WTC11 (cell line): ENCODE measurements at places on chromosomes 1 and 21.

DNA sequence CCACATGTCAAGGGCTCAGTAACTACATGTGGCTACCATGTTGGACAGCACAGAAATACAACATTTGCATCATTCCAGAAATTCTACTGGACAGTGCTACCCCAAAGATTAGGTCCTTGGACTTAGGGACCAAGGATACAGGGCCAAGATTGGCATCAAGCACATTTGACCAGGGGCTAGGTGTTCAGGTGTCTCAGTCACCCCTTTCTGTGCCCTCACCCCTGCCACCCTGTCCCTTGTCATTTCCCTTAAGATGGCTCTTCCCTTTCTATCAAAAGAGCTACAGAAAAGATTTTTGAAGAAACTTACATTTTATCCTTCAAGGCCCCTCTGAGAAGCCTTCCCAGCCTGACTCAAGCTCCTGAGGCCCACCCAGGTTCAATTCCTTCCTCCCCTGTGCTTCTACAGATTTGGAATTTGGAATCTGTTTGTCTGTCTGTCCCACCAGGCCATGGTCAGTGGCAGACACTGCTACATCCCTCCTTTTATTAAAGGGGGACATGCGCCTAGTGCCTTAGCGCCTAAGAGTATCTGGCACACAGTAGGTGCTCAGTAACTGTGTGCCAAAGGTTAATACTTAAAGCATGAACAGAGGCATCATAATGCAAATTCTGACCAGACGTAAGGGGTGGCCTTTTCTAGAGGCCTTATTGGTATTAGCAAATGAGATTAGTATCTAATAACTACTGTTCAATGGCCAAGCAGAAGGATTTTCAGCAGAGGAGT is 21.4 kb downstream of the CSF1 start:
- no peak for DNase-seq

- DNase-seq = no peak
Observed at GRCh38 chr1:89957107-89957506, 37.8 kb upstream of the ZNF326 start.

GRCh38 chr1:100931716-100932115 is 35.8 kb downstream of the SLC30A7 start:
- DNase-seq = no peak

DNA sequence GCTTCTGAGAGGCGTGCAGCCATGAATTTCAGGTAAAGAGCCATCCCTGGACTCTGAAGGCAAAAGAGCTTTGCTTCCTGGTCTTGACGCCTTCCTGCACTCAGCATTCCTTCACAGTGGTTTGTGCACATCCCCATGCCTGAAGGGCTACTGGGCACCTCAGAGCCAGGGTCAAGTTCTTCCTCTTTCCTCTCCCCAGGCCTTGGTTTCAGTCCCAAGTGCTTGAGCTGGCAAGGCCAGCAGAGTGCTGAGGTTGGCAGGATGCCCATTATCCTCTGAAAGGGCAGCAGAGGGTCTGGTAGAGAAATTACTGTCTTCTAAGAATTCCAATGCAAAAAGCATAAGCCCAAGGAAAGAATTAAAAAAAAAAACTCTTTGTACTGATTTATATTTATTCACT is 1064.9 kb downstream of the TTLL7 start:
- no peak for DNase-seq

- DNase-seq = peak; percentile 19
Observed at GRCh38 chr1:45543581-45544417, 6.8 kb upstream of the AKR1A1 start.

DNA sequence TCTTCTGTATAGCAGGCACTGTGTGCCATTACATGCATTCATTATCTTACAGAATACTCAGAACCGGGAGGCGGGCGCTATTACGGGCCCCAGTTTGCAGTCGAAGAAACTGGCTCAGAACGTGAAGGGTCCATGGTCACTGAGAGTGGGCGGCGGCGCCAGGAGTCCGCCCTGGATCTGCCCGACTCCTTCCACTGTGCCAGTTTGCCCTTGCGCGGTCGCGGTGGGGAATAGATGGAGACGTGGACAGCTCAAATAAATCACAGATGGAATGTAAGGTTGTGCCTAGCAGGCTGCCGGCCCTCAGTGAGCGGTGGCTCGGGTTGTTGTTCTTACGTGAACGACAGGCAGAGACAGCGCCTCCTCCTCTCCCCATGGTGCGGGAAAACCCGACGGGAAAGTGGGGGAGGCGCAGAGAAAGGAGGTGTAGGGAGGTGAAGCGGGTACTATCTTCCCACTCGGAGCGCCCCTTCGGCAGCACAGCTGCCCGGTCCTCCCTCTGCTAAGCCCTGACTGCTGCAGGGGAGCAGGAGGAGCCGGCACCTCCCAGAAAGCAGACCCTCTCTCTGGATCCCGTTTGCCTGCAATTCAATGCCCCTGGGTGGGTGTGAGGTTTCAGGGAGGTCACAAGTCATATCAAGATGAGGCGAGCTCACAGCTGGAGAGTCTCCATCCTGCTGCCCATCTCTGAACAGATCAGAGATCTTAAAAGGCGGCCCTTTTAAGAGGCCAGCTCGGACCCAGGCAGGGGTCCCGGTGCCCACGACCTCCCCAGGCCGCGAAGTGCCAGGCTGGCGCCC is 1.1 kb downstream of the COL9A2 start:
- peak; percentile 31 for DNase-seq

- no peak for DNase-seq
Observed at GRCh38 chr1:159580340-159580739, 7.3 kb upstream of the APCS start.

DNA sequence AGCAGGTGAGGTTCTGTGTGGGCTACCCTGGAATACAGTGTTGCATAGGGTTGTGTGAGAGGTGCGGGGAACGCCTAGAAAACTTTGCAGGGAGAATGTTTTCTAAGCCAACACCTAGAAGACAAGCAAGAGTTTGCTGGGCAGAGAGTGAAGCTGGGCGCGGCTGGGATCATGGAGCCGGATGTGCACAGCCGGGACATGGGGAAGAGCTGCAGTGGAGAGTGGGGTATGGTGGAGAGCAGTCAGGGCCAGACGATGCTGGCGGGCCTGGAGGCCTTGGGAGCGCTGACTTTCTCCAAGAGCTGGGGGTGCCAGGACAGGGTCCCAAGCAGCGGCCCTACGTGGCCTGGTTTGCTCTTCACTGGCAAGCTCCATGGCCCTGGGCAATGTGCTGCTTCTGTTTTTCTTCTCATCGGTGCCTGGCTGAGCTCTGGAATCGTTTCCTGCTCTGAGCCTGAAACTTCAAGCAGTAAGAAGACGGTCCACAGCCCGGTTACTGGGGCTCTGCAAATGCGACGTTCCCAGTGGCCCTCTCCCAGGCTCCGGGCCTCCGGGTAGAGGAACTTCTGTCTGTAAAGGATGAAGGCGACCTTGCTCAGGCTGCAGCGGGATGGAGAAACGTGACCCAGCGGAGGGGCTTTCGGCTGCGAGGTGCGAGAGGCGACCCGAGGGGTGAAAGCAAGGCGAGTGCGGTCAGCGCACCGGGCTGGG is 51.9 kb upstream of the CD34 start:
- DNase-seq = peak; percentile 26

DNA sequence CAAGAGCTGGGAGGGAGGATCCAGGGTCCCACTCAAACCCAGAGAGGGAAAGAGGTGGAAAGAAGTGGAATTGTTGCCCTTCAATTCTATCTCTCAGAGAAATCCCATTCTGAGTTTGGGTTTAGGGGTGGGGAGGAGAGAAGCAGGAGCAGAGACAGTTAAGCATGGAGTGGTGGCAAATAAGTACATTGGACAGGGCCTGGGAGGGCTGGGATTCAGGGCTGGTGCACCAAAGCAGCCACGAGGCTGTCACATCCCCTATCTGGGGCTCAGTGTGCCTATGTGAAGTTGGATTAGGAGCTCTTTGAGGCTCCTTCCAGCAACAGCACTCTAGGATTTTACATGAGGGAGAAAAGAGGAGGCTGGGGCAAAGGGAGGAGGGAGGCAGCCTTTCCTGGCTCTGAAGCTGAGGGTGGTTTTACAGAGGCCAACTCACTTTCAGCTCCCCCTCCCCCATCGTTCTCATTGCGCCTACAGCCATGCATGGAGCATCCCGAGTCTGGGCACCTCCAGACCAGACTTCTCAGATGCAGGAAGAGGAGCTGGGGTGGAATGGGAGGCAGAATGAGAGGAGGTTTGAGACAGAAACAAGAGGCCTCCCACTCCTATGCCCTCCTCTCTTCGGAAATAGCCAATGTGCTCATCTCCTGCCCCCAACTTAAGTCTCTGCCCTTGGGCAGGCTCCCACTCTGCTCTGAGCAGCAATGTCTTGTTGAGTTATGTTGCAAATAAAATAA is 3.0 kb upstream of the SYT6 start:
- peak; percentile 35 for DNase-seq

- no peak for DNase-seq
Observed at GRCh38 chr1:172680244-172680643, 21.3 kb downstream of the FASLG start.

- no peak for DNase-seq
Observed at GRCh38 chr1:67646145-67647035, 38.6 kb upstream of the GADD45A start.

GRCh38 chr1:65467536-65467935 is 47.1 kb downstream of the LEPR start:
- DNase-seq = peak; percentile 63

- no peak for DNase-seq
Observed at GRCh38 chr1:107678993-107679392, 286.0 kb downstream of the VAV3 start.

DNA sequence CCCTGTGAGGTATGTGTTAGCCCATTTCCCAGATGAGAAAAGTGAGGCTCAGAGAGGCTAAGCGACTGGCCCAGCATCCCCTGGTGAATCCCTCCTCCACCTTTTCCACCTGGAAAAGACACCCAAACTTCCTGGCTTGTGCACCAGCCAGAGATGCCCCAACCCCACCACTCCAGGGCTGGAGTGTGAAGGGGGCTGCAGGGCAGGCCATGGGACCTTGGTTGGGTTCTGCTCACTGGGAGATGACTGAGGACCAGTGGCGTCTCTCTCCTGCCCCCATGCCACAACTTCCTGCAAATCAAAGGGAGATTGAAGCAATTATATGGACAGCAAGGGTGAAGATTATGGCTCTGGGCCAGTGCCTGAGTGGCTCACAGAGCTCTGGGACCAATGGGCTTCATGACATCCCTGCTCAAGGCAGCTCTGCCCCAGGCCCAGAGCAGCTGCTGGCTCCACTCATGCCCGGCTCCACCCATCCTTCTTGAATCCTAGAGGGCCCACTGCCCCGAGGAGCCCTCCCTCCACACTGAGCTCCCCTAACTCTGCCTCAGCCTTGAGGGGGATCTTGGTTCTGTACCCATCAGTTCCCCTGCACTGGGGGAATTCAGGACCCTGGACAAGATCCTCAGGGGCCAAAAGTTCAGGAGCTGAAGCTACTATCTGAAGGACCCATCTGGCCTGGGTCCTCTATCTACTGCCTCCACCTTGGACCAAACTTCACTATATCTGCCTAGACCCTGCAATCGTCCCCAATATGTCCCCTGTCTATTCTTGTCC is 416.9 kb downstream of the PTPRU start:
- no peak for DNase-seq

GRCh38 chr1:218364028-218364710 is 19.0 kb downstream of the TGFB2 start:
- no peak for DNase-seq

GRCh38 chr1:119740896-119741780 is 27.6 kb downstream of the HMGCS2 start:
- DNase-seq = no peak

- DNase-seq = no peak
Observed at GRCh38 chr1:111571987-111572386, 47.6 kb upstream of the RAP1A start.

DNA sequence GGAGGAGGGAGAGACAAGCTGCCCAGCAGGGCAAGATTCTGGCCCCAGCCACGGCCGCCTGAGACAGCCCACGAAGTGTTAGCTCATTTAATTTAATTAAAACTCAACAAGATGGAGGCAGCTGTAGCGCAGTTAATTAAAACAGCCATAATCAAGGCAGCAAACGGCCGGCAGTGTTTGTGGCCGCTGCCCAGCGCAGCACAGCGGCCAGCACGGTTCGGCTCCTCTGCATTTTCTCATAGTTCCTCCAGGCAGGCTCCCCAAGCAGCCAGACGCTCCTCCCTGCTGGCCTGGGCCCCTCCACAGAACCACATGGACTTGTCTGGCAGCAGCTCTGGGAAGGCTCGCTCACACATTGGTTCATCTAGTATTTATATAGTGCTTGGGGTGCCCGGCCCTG is 40.0 kb downstream of the PTPRF start:
- DNase-seq = no peak

DNA sequence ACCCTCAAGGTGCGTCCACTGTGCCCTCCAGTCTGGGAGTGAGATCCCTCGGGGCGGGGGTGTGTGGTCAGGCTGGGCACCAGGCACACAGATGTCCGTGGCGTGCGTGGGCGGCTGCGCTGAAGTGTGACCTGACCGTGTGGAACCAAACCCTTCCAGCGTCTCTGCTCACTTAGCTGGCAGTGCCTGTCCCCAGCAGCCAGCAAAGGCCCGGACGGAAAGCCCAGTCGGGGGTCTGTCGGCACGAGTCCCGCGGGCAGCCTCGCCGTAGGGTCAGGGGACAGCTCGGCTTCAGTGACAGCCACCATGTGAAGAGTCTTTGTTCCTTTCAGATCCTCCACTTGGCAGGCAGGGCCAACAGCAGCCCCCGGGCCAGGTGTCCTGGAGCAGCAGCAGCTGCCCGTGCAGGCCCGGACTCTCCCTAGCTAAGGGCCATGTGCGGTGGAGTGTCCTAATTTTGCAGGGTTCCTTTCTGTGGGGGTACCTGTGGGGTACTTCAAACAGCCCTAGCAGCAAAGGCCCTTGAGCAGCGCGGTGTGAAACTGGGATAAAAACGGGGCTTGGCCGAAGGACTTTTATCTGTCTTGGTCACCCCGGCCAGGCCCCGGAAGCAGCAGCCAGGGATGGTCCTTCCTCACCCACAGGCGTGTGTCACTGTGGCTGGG is 11.6 kb downstream of the TTLL10 start:
- DNase-seq = peak; percentile 13

- no peak for DNase-seq
Observed at GRCh38 chr21:30189773-30190172, 23.2 kb upstream of the CLDN17 start.

- DNase-seq = no peak
Observed at GRCh38 chr1:48341221-48341620, 118.7 kb downstream of the SLC5A9 start.

- no peak for DNase-seq
Observed at GRCh38 chr1:15954316-15954715, 21.6 kb downstream of the ZBTB17 start.

DNA sequence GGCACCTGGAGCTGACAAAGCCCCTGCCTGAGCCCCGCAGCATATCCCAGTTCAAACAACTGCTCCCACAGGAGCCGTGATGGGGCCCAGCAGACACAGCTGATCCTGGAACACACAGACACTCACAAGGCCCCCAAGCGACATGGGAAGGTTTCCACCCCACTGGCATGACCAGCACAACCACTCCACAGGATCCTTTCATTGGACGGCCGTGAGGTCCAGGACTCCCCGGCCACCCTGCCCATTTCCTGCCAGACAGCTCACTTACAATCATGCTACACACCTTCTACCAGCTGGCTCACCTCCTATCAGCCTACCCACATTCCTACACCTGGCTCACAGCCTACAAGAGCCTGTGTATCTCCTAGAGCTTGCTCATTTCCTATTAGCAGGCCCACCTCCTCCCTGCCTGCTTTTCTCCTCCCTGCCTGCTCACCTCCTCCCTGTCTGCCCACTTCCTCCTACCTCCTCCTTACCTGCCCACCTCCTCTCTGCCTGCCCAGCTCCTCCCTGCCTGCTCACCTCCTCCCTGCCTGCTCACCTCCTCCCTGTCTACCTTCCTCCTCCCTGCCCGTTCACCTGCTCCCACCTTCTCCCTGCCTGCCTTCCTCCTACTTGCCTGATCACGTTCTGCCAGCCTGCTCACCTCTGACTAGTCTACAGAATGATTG is 73.9 kb downstream of the MATN1 start:
- no peak for DNase-seq
